Spinal cord (tissue), 10 donors: ENCODE measurements at places on chromosomes 4 and X. TPM values are rescaled to one million over a fixed set of nuclear protein-coding genes. Genes with fewer than 3 reads are reported as not detected.

DDIT4L gene
- 7.4 TPM for polyA plus RNA-seq

ADD1 gene
- 320 TPM for polyA plus RNA-seq

- no peaks in the 10 kb centered on the region for H3K36me3 ChIP-seq
- no peak overlapping the region for H3K4me3 ChIP-seq
- no peaks in the 10 kb centered on the region for H3K27me3 ChIP-seq
These were observed 16.8 kb downstream of the AFF2 start for GRCh38 chrX:148517176-148517575.

DNA sequence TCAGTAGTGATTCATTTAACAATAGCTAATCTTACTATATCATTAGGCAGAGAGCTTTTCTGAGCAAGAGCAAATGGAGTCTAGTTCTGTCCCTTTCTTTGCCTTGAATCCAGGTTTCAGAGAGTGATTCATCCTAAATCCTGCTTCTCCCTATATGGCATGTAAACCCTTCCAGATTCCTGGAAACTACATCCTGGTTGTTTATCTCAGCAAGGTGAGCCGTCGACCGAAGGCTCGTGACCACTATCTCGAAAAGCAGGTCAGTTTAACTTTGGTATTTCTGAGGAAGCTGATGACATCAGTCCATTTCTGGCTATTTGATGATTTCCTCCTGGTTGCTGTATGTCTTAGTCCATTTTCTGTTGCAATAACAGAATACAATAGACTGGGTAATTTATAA lies 40.7 kb upstream of the ERVMER34-1 start:
- no peak overlapping the region for H3K27ac ChIP-seq
- H3K27me3 ChIP-seq = no peaks in the 10 kb centered on the region
- H3K36me3 ChIP-seq = no peaks in the 10 kb centered on the region
- no peak for DNase-seq
- H3K4me1 ChIP-seq = no peaks in the 10 kb centered on the region
- H3K4me3 ChIP-seq = no peak overlapping the region

DNA sequence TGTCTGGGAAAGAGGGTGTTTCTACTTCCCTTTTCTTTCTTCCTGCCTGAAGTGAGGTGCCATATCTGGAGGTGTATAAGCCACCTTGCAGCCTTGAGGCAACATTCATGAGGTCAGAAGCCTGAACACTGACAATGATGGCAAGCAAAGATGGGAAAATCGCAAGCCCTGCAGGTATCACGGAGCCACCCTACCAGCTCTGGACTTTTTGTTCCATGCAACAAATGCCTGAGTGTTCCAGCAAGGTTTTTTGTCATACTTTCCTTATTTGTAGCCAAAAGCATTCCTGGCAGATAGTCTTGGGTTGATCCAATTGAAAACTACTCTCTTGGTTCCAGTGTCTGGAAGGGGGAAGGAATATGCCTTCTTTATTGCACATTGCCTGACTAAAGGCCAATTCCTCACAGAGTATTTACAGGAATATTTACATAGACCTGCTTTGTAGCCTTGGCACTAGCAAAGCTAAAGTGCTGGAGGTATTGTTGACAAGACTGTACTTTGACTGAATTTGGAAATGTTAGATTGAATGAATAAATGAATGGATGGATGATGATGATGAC lies 14.4 kb upstream of the SOD3 start:
- H3K36me3 ChIP-seq = no peaks in the 10 kb centered on the region
- H3K27me3 ChIP-seq = no peaks in the 10 kb centered on the region
- DNase-seq = no peak
- H3K4me3 ChIP-seq = no peak overlapping the region
- H3K4me1 ChIP-seq = no peaks in the 10 kb centered on the region

DNA sequence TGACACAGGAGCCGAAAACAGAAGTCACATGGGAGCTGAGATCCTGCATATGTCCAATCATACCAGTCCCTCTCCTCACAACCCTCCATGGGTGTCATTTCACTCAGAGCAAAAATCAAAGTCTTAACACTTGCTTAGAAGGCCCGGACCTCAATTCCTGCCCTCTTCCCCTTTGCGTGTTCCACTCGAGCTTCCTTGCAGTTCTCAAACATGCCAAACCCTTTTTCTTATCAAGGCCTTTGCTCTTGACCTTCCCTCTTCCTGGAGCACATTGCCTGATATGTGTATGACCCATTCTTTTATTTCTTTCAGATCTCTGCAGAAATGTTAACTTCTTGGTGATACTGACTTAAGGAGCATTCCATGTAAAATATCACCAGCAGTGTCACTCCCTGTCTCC lies 87.0 kb upstream of the USP38 start:
- DNase-seq = no peak
- H3K27me3 ChIP-seq = no peaks in the 10 kb centered on the region
